ENCODE measurements at places on chromosomes 12 and 14.

- no peak for DNase-seq
Observed at GRCh38 chr14:34620839-34621238, 9.1 kb downstream of the SNX6 start.

- no peak for DNase-seq
Observed at GRCh38 chr12:13194401-13195110, 2.0 kb upstream of the EMP1 start.

- no peak for DNase-seq
Observed at GRCh38 chr12:59708064-59708463, 112.2 kb downstream of the SLC16A7 start.

DNA sequence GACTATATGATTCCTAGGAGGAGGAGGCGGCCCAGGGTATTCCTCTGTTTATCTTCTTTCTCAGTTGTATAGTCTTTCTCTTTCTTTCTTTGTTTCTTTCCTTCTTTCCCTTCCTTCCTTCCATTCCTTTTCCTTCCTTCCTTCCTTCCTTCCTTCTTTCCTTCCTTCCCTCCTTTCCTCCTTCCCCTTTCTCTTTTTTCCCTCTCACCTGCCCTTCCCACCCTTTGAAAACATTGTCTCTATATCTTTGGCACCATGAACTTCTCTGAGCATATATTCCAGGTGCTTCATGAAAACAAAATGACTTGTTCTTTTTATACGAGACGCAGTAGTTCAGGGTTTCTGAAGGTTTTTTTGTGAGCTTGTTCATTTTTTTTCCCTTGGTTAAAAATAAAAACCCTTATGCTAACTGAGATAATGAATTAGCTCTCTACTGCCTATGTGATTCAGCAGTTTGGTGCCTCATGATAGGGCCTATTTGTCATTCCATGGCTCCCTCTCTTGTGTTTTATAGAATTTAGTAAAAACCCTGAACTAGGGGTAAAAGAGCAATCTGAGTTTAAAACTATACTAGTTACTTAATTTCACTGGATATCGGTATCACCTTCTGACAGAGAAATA lies 3.2 kb upstream of the TESPA1 start:
- no peak for DNase-seq

GRCh38 chr12:82757059-82757458 lies 70.4 kb downstream of the TMTC2 start:
- DNase-seq = no peak

DNA sequence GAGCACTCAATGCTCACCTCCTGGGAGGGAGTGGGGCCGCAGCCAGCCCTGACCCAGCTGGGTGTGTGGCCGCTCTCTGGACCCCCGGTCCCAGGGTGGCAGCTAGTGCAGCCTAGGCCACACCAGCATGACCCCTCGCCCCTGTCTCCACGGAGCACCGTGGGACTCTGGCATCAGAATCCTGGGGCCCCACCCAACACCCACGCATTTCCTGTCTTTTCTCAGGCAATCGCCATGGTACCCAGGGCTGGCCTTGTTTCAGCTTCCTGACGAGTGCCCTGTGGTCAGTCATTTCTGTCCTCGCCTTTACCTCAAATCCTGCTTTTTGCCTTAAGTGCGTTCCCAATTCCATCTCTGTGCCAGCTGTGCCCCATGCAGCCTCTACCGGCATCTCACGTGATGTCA lies 15.9 kb downstream of the PACS2 start:
- DNase-seq = no peak

DNA sequence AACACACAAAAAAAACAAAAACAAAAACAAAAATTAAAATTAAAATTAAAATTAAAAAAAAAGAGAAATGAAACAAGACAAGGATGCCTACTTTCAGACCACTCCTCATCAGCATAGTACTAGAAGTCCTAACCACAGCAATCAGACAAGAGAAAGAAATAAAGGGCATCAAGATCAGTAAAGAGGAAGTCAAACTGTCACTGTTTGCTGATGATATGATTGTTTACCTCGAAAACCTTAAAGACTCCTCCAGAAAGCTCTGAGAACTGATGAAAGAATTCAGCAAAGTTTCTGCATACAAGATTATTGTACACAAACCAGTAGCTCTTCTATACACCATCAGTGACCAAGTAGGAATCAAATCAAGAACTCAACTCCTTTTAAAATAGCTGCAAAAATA lies 29.2 kb downstream of the ALG10 start:
- no peak for DNase-seq

DNA sequence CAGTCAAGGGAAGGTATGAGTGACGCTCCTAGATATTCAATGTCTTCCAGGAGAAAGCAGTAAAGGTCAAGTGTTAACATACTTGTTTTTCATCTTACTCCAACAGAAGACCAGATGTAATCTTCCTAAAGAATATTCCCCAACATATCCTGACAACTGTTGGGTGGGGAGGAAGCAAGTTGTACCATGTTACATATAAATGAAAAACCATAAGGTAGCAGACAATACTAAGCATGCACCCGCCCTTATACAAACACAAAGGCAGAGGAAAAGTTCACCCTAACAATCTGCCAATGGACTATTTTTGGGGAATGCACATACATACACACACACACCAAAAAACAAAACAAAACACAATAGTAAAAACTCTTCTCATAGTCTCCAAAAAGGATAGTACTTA lies 90.2 kb upstream of the FERMT2 start:
- DNase-seq = no peak

All from GM12864 (cell line).